ENCODE measurements at places on chromosomes 11 and 22.

- peak; percentile 48 for DNase-seq
These were observed 10.9 kb downstream of the ACO2 start for GRCh38 chr22:41479671-41480396.

DNA sequence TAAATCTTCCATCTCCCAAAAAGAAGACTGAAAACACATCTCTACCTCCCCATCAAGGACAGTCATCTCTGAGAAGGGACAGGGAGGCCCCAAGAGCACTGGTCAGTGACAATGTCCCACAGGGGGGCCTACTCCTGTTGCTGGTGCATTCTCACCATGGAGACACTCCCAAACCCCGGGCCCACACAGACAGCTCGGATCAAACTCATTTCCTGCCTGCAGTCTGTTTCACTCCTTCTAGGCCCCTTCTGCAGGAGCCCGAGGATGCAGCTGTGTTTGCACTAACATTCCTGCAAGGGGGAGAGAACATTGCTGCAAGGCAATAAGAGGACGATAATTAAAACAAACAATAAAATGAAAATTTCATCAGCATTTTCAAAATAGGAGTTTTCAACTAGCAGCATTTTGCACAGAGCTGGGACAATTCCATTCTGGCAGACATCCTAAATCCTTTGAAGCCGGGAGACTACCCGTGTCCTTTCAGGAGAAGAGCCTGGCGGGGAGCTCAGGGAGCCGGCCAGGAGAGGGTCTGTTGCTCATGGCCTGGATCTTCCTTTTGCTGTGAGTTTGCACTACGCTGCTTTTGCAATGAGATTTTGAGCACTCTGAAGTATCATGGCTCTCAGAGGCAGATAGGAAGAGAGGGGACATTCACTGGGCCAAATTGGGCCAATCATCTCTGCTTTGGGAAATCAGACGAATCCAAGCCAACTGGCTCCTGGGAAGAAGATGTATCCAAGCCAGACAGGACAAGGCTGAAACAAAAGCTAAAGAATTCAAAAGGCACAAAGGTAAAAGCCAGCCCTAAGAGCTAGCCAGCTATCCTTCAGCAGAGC lies 33.2 kb downstream of the SPATA19 start:
- DNase-seq, result no peak

GRCh38 chr11:6615882-6616585 lies 3.2 kb downstream of the TPP1 start:
- no peak for DNase-seq

GRCh38 chr22:30314915-30315314 lies 11.8 kb downstream of the TBC1D10A start:
- DNase-seq, result no peak

- no peak for DNase-seq
These were observed 24.1 kb upstream of the KRTAP5-7 start for GRCh38 chr11:71502871-71503435.

DNA sequence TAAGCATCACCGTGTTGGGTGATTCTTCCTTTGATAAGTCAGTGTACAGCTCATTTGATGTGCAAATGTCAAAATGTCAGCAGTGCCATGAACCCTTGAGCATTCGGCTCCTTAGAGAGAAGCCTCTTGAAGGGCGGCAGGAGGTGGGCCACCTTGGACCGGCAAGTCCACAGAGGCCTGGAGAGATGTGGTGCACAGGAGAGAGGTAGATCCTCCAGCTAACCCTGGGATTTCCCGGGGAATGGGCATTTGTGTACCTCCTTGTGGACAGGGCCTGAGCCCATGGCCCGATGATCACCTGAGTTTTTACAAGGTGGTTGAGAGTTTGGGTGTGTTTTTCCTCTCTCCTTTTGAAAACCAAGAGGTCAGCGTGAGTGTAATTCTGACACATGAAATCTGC lies 133.2 kb upstream of the RCN1 start:
- DNase-seq, result no peak

DNA sequence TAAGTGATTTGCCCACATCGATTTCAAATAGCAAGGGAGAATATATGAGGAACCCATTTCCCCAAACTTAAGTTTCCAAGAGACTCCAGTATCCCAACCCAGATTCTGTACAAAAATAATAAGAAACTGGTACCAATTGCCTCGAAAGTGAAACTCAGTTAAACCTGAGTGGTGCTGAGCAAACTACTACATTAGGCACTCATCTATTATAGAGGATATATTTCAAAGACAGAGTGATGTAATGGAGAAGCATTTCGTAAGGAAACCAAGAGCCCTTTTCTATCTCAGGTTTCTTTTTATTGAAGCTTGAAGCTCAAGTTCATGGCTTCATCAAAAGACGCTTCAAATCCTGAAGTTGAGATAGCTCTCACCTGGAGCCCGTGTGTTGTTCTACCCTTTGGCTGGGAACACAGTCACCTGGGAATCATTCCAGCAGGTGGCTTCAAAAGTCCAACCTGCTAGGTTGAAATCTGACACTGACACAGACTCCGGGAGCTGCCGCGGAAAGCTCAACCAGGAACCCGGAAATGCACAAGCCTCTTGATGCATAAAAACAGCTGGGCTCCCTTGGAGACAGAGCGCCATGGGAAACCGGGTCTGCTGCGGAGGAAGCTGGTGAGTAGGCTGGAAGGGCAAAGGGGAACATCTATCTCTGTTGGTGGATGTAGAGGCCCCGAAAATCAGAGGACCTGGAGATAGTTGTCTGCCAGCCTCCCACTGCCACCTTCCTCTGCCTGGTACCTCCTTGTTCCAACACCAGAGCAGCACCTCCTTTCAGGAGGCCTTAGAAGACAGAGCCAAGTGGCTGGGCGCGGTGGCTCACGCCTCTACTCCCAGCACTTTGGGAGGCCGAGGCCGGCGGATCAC lies at the start of gene C11orf52:
Gene C11orf52, plus strand, starts transcription at position 524 of the 867 bp plus-strand sequence. Its CDS starts 60 bp downstream, at position 584.
- no peak for DNase-seq

GRCh38 chr11:122853971-122854446 lies 15.7 kb downstream of the CRTAM start:
- peak; percentile 90 for DNase-seq

- DNase-seq, result no peak
These were observed 7.6 kb upstream of the MICAL2 start for GRCh38 chr11:12102588-12103410.

GRCh38 chr11:70713086-70713835 lies 314.9 kb downstream of the CTTN start:
- DNase-seq, result no peak

DNA sequence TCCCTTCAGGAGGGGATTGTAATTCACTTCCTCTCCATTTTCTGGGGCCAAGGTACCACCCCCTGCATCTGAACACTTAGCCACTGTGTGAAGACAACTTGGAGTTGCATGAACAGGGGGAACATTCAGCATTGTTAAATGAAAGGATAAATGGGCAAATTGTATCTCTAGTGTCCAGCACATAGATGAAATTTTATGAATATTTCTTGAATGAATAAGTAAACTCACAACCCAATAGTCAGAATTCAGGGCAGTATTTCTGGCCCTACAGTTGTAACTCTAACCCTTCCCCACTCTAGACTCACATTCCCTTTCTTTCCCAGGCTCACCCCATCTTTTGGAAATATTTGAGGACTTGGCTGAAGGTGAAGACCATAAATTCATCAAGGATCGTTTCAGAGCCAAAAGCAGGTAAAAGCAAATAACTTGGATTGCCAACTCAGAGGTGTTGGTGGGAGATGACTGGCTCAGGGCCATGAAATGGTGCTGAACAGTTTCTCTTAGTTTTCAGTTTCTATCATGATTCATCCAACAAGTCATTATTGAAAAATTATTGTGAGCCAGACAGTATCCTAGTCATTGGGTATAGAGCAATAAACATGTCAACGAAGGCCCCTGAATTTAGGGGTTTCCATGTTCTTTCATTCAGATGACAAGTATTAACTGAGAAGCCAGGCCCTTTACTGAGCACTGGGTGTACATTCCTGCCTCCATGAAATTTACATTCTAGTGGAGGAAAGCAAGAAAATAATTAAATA lies 33.3 kb upstream of the ZC3H12C start:
- no peak for DNase-seq

- DNase-seq, result no peak
These were observed 9.0 kb upstream of the CYTH4 start for GRCh38 chr22:37273126-37273845.

- no peak for DNase-seq
These were observed 142.2 kb downstream of the FAM76B start for GRCh38 chr11:95647355-95647754.

- DNase-seq, result no peak
These were observed 62.0 kb downstream of the FDX1 start for GRCh38 chr11:110491577-110492320.

- peak; percentile 19 for DNase-seq
These were observed 118.7 kb downstream of the C11orf58 start for GRCh38 chr11:16857186-16857585.

- DNase-seq, result no peak
These were observed 18.4 kb downstream of the DCDC1 start for GRCh38 chr11:31351168-31351567.

GRCh38 chr11:3867209-3868091 lies 12.0 kb downstream of the STIM1 start:
- DNase-seq, result no peak

- no peak for DNase-seq
These were observed 1.9 kb downstream of the NEAT1 start for GRCh38 chr11:65424205-65425104.

DNA sequence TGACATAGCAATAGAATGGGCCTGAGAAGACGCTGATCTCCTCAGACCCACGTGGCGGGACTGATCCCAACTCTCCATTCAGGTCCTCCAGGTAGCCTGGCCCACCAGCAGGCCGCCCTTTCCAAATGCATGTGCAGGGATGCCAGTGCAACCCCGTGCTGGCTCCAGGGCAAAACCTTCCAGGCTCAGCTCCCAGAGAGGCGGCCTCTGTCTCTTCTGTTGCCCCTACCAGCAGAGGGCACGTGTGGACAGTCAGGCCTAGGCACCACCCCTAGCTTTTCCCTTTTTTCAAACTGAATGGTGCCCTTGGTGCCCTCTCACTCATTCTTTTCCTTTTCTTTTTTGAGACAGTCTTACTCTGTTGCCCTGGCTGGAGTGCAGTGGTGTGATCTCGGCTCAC lies 121.7 kb downstream of the OSBP2 start:
- DNase-seq, result no peak

- DNase-seq, result no peak
These were observed 55.2 kb downstream of the PPFIBP2 start for GRCh38 chr11:7569044-7569443.

DNA sequence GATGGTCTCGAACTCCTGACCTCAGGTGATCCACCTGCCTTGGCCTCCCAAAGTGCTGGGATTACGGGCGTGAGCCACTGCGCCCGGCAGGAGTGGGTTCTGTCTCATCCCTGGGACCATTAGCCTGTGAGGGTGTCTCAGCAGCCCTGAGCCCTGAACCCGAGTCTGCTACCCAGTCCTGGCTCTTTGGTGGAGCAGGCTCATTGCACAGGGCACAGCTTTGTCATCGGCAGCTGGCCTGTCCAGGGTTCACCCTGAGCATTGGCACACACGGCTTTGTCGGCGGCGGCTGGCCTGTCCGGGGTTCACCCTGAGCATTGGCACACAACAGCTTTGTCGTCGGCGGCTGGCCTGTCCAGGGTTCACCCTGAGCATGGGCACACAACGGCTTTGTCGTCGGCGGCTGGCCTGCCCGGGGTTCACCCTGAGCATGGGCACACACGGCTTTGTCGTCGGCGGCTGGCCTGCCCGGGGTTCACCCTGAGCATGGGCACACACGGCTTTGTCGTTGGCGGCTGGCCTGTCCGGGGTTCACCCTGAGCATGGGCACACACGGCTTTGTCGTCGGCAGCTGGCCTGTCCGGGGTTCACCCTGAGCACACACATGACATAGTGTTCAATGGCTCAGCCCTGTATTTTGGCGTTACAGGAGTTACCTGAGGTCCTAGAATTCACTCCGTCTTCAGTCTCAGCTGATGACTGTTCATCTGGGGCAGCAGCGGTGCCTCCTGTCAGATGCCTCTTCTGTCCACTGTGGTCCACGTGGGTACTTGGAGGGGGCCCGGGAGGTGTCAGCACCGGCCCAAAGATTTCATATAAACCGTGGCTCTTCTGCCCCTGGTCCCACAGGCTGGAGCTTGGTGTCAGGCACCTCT lies 1082.5 kb downstream of the BRD1 start:
- no peak for DNase-seq

GRCh38 chr22:48944751-48945620 lies 882.7 kb downstream of the BRD1 start:
- no peak for DNase-seq

- no peak for DNase-seq
These were observed 531.9 kb upstream of the ISX start for GRCh38 chr22:34534101-34534500.

DNA sequence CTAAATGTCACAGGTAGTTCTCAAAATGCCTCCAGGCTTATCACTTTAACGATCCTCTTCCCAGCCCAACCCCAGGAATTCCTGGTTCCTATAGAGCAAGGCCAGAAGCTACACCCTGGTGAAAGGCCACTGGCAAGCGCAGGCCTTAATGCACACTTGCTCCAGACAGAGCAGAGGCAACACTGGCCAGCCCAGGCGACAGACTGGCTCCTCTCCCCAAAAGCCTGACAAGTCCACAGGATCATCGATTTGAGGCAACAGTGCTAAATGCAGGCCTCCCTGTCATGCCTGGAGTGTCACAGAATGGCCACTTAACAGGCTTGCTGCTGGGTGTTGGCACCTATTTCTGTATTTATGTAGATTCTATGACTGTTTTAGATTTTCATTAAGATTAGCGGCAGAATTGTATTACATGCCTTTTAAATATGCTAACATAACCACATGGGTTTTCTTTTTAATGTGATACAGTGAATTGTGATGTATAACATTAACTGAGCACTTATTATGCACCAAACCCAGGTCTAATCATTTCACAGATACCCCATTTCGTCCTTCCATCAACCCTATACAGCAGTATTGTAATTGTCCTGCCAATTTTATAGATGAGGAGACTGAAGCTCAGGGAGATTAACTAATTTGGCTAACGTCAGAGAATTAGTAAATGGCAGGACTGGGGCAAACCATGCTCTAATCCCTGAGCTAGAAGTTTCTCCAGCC lies 38.6 kb downstream of the PACSIN2 start:
- no peak for DNase-seq

DNA sequence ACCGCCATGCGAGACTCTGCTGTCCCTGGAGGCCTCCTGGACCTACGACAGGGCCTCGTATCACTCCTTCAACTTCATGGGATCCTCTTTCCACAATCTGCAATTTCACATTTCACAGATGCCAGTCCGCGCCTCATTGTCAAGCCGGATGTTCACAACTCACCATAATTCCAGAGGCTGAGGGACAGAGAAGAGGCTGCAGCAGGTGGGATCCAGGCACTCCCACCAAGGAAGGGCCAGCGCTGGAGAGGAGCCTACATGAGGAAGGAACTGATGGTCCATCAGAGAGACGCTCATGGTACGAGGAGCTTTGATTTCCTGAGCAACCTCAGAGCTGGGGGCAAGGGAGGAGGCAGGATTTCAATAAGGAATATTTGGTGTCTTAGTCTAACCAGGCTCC lies 495.0 kb downstream of the BRD1 start:
- DNase-seq, result no peak

DNA sequence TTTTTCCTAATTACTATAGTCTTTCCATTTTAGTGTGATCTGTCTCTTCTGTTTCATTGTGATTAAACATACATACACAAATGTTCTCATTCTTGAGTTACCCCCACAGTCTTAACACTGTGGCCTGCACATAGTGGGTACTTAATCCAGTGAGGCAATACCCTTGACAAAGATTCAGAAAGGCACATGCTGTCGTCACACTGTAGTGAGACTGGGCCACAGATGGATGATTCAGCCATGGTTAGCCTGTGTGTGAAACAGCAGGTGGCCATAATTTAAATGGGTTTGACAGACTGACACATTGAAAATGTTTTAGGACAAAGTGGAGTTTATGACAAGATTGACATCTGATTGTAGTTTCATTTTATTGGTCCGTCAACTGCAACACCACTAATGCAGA lies 313.1 kb downstream of the C11orf87 start:
- no peak for DNase-seq
